Fibroblast of mammary gland (primary cell): ENCODE measurements at places on chromosomes 7 and 10.
A peak's percentile ranks its signal among the peaks of the same experiment; 100 is the strongest.

GRCh38 chr10:104456802-104457542 is 103.3 kb downstream of the CFAP58 start:
- no peak for DNase-seq

- DNase-seq, result peak; percentile 35
Observed at GRCh38 chr7:11709196-11709595, 122.8 kb downstream of the THSD7A start.

- no peak for DNase-seq
Observed at GRCh38 chr7:69934144-69934903, 336.0 kb downstream of the AUTS2 start.

DNA sequence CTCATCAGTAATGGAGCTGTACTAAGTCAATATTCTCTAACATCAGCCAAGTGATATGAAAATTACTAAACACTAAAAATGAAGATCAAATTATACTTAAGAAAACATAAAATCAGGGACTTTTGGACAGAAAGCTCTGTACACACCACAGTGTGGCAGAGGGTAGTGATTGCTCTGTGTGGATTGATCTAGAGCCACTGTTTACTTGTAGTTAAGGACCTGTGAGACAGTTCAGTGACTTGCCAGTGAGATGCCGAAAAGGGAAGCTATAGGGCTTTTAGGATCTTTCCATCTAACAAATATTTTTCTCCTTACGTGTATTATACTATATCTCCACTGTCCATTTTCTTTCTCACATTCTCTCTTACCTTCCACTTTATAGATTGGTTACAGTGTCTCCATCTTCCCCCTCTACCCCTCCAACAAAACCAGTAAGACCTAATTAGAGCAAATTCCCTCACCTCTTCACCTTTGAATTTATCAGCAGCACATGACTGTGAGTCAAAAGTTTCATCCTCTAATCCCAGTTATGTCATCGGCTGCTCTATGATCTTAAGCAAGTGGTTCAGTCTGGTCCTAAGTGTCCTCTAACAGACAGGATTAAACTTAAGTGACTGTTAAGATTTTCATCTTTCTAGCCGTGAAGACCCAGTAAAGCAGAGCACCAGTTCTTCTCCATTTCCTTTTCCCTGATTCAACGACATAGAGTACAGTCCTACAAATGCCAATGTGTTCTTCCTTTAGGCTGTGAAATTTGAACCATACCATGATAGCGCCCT is 6.9 kb downstream of the PIK3CG start:
- no peak for DNase-seq

DNA sequence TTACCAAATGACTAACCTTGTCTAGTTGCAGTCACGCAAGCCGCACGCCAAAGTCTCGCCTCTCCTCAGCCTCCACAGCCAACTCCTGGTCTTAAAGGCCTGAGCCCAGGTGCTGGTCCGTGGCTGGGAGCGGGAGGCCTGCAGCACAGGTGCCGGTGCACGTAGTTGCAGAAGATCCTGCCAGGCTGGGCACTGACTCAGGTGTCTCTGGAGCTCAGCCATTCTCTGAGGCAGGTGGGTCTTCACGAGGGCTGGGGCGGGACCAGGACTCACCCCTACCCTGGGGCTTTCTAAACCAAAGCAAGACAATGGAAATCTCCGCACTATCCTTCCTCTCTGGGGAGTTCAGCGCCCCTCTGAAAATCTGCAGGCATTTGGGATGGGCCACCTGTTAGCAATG is 216.4 kb downstream of the MLLT10 start:
- DNase-seq, result peak; percentile 34

- DNase-seq, result no peak
Observed at GRCh38 chr10:8121201-8121890, 66.9 kb downstream of the GATA3 start.

DNA sequence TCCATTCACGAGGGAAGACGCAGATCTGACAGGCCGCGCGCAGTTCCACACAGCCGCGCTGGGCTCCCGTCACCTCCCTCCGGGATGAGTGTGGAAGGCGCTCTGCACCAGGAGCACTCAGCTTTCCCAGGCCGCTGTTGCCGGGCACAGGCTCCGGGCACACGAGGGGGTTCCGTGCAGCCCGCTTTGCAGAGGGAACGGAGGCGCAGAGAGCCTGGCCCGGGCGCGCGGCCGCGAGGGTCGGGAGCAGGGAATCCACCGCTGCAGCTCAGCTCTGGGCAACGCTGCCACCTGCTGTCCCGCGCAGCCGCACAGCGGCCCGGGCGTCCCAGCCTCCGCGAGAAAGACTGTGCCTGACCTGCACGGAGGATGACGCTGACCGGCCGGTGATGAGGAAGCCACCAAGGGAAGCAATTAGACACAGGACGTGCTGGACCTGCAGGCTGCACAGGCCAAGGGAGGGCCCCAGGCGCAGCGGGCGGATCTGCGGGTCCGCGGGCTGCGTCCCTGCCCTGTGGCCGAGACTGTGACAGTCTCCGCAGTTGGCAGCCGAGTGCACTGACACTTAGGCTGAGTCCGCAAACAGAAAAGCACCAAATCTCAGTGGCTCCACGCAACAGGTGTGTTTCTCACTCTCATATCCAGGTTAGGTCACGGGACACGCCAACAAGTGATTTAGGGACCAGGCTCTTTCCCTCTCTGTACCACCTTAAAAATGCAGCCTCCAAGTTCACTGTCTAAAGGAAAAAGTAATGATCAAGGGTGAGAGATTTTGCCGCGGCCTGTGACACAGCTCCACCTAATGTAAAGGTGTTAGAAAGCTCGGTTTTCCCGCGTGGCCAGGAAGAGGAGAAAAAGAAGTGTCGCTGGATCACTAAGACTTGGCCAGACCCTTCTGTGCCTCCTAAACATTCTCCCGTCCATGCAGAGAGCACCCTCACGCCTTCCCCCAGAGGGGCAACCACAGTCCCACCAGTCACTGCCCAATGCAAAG is 94.5 kb downstream of the SEC61G start:
- DNase-seq, result peak; percentile 6

GRCh38 chr7:27156508-27156898 is at the start of gene HOXA7:
Gene HOXA7 (minus strand): TSS chr7:27156675. CDS start chr7:27156545, 130 bp downstream.
- DNase-seq, result peak; percentile 75

- DNase-seq, result peak; percentile 82
Observed at GRCh38 chr7:44104860-44105771, 971 bp downstream of the AEBP1 start.

GRCh38 chr7:137984181-137985041 is 17.5 kb downstream of the CREB3L2 start:
- DNase-seq, result no peak

- peak; percentile 67 for DNase-seq
Observed at GRCh38 chr7:21911341-21911875, 34.3 kb downstream of the CDCA7L start.

GRCh38 chr7:6641305-6642035 is 4.4 kb downstream of the ZNF316 start:
- DNase-seq, result no peak

- no peak for DNase-seq
Observed at GRCh38 chr10:133306941-133307379, 1.7 kb downstream of the TUBGCP2 start.

DNA sequence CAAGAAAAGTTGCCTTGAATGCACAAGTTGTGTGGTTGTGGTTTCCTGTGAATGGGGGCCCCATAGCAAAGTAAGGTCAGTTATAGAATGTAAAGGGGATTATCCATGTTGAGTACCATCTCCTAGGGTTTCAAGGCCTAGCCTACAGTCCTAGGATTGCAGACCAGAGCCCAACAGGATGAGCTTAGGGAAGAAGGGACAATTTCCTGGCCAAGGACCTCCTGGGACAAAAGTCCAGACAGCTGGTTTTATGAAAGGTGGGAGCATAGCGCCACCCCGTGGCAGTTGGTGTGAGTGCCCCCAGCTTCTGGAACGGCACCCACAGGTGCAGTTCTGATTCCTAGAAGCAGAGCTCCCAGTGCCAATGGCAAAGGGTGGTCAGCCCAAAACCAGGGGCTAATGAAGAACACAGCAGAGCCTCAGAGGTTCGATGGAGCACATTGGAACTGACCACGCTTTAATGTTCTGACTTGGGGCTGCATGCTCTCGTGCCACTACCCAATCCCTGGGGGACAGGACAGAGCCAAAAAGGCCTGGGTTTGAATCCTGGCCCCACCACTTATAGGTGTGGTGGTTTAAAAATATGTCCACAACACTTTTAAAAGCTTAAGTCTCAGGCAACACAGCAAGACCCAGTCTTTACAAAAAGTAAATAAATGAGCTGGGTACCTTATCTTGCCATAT is 25.8 kb upstream of the TMEM120A start:
- DNase-seq, result peak; percentile 66
